ENCODE measurements at places on chromosomes 1 and 21.

GRCh38 chr1:115426231-115426771 lies 88.3 kb upstream of the NGF start:
- peak; percentile 60 for DNase-seq

DNA sequence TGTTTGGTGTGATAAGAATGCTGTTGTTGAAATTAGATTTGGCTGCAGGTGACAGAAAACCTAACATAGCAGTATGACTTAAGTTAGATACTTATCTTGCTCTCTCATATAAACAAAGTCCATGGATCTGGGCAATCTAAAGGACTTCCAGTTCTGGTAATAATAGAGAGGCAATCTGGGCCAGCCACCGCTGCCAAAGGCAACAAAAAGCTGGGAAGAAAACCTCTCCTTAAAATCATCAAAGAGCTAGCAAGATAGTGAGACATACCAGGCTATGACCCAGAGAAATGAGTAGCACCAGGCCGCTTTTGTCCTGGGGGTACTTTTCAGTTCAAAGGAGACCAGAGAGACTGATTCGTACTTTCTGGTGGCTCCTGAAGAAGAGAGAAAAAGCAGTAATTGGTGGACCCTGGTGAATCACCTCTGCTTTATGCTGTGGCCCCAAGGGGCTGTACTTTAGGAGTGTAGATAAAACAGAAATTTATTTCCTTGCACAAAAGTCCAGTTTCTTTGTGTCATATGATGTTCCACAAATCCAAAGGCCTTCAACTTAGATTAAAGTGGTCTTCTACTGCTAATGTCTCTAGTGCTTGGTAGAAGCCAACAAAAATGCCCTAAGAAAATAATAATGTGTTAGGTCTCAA lies 125.4 kb downstream of the TBX19 start:
- DNase-seq: no peak

GRCh38 chr21:24910591-24910990 lies 696.7 kb downstream of the MRPL39 start:
- no peak for DNase-seq

DNA sequence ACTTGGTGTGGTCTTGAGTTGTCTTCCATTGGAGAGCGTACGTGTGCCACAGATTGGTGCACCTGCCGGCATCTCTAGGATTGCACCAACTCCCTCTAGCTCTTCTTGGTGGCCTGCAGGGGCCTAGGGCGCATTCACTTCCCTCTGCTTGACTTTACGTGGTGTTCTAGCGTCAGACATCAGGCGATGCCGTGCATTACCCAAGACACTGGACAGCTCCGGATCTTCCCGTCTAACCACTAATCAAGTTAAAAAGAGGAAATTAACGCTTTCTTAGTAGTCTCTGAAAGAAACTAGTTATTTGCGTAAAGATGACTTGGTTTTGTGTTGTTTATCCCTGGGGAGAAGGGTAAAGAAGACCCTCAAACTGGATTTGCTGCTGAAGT lies 510 bp upstream of the IL10RB start:
- DNase-seq: peak; percentile 71

GRCh38 chr1:108842525-108843181 lies 14.2 kb downstream of the AKNAD1 start:
- DNase-seq: no peak

- DNase-seq: no peak
These were observed 31.1 kb upstream of the MTF1 start for GRCh38 chr1:37890378-37891014.

GRCh38 chr1:204400882-204401510 lies 10.6 kb downstream of the PPP1R15B start:
- no peak for DNase-seq
